ENCODE measurements at places on chromosomes 1 and 21. TPM values are rescaled to one million over a fixed set of nuclear protein-coding genes. Genes with fewer than 3 reads are reported as not detected.

DNA sequence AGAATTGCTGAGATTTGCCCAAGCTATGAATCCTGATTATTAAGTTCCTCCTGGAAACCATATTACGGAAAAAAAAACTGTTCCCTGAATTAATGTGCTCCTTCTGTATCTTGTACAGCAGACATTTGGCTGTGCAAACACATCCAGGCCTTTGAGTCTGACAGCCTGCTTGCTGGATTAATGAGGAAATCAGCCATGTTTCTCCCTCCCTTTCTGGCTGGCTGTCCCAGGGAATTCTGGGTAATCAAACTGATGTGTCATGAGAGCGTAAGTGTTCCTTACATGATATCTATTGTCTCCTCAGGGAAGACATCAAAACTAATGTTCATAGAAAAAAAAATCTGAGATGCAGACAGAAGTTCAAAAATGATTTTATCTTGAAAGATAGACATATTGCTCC, 18.8 kb downstream of the PGBD5 start:
- DNase-seq, result no peak

DNA sequence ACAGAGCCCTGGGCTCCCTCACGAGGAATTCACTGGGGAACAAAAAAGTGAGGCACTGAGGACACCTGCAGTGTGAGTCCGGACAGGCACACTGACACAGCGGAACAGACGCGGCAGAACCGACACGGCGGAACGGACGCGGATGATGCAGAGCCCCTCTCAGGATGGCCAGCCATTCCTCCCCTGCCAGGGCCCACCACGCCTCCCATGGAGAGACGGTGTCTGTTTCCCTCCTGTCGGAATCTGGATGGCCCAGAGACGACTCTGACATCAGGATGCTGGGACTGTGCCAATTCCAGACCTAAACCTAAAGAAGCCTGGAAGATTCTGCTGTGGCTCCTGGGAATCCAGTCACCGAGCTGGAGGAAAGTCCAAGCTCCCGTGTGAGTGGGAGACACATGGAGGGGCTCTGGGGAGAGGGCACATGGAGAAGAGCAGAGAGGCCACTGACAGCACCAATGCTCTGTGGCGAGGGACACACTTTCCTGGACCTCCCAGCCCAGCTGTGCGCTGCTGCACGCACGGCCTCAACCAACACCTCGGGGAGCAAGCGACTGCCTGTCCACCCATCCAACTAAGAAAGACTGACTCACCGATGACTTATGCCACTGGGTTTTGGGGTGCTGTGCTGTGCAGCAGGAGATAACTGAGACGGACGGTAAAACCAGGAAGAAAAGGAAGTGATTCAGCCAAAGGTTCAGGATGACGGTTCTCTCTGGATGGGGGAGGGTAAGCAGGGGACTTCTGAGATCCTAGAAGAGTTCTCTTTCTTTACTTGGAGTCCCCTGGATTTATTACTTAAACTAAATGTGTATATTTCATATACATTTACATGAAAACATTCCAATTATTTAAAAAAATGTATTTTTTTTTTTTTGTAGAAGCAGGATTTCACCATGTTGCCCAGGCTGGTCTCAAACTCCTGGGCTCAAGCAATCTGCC, 23.3 kb downstream of the ZBTB17 start:
- no peak for DNase-seq

- peak; percentile 93 for DNase-seq
These were observed 120.7 kb downstream of the CNIH3 start for GRCh38 chr1:224736619-224737352.

- no peak for DNase-seq
These were observed 189.8 kb upstream of the DPYD start for GRCh38 chr1:98110674-98111073.

- DNase-seq, result no peak
These were observed 31.6 kb upstream of the IL20 start for GRCh38 chr1:206833801-206834200.

DNA sequence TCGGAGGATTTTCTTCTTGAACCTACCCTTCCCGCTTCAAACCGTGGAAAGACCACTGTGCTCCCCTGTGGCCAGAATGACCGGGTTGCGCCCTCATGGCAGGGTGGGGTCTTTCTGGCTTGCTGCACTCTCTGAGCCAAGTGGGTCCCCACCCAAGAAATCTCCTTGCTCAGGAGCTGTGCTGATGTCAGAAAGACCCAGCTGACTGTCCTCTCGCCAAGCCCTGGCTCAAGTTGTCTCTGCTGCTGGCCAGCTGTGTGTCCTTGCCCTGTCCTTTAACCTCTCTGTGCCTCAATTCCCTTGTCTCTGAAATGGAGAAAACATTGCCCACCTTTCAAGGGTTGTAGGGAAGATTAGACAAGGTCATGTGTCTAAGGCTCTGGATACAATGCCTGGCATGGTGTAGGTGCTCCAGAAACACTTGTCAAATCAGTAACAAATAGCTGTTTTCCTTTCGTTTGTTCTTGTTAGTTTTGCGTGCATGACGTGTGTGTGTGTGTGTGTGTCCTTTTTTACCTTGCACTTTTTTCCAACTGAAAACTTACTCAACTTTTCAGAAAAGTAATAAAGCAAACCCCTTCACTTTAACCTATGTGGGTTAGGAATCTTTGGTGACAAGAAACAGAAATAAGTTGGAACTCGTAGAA, 41.1 kb upstream of the RPL11 start:
- no peak for DNase-seq

DNA sequence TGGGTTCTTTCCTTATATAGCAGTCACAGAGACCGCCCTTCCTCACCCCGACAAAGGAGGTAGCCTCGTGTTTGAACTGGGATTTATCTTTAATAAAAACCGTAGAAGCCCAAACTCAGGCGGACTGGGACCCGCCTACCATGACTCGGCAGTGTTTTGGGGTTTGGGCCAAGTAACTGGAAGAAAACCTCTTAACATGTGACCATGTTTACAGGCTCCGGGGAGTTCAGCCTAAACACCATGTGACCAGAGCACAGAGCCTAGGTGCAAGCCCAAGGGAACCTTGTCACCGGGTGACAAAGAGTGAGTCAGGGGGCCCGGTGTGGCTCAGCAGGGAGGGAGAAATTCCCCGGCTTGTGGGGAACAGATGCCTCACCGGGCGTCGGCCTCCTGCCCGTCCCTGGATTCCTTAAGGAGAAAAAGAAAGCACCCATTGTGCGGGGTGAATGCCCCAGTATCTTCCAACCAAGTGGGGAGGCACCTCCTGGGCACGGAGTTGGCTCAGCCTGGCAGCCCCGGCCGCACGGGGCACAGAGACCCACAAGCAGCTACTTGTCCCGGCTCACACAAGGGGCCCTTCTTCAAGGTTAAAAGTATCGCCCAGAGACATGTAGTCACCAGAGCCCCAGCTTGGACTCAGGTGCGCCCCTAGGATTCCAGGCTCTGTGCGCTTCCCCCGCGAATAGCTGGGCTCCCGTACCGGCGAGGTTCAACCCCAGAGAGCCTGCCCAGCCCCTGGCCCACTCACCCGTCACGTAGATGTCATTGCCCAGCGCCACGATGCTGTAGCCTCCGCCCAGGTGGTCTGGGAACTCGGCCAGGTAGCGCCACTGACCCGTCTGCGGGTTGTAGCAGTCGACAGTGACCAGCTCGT, 1.4 kb downstream of the KLHL21 start:
- DNase-seq, result no peak

- no peak for DNase-seq
These were observed 6.1 kb downstream of the CAPZA1 start for GRCh38 chr1:112625696-112626095.

The KIF26B gene
- 11.6 TPM for total RNA-seq

The TSACC gene
- total RNA-seq, result not detected

The RAB29 gene
- 12.5 TPM for total RNA-seq

DNA sequence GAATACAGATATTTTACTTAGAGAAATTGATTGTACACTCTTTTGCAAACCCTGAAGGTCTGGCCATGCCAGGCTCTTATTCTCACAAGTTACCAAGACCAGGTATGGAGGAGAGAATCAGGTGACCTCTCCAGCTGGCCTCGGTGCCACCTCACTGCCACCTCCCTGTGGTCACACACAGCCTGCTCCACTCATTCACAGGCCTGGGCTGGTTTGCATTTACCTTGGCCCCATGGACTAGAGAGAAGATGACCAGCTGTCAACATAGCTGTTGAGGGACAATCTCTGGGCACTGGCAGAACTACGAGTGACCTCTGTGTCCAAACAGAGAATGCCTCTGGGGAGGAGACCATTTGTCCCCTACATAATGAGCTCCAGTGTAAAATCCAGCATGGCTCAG, 291.2 kb upstream of the RUNX1 start:
- DNase-seq, result no peak

The BARHL2 gene
- total RNA-seq, result not detected

DNA sequence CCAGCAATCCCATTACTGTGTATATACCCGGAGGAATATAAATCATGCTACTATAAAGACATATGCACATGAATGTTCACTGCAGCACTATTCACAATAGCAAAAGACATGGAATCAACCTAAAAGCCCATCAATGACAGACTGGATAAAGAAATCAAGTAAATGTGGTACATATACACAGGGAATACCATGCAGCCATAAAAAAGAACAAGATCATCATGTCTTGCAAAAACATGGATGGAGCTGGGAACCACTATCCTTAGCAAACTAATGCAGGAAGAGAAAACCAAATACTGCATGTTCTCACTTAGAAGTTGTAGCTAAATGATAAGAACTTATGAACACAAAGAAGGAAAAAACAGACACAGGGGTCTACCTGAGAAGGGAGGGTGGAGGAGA, 6.4 kb upstream of the ANGPTL3 start:
- no peak for DNase-seq

DNA sequence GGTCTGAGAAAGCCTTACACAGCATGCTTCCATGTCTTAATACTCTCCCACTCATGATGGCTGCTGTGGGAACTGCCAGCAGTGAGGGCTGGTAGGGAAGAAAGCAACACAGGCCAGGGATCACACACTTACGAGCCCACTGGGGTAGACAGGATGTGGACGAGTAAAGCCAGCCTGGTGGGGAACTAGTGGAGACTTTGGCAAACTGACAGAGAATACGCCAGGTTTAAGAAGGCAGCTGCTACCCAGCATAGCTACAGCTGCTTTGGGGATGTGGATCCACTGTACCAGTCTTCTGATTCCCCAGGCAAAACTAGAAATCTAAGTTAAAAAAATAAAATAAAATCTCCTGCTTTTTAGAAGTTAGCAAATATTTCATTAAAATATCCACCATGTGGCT, 664.0 kb downstream of the SMYD3 start:
- DNase-seq, result no peak

GRCh38 chr1:34803770-34804169, 11.0 kb downstream of the GJA4 start:
- no peak for DNase-seq

DNA sequence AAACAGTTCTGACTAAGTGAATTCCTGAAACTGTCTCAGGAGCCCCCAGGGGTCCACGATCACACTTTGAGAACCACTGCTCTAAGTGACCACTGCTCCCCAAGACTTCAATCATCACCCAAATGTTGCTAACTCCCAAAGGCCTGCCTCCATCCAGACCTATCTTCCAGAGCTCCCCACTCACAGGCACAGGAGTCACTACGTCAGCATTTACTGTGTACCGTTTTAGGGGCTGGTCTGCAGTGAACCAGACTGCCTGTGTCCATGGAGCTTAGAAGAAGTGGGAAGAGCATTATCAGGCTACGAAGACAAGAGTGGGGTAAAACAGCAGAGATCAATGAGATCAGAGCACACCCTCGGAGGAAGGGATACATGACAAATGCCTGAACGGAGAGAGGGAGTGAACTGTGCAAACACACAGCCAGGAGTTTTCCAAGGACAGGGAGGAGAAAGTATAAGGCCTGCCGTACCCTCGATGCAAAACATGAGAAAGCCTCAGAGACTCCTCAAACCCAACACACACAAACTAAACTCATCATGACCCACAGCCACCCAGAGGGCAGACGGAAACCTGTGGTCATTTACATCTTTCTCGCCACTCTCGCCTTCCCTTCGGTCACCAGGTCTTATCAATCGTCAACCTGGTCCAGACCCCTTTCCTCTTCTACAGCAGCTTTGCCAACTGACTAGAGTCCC, 10.1 kb downstream of the GNB1 start:
- no peak for DNase-seq

DNA sequence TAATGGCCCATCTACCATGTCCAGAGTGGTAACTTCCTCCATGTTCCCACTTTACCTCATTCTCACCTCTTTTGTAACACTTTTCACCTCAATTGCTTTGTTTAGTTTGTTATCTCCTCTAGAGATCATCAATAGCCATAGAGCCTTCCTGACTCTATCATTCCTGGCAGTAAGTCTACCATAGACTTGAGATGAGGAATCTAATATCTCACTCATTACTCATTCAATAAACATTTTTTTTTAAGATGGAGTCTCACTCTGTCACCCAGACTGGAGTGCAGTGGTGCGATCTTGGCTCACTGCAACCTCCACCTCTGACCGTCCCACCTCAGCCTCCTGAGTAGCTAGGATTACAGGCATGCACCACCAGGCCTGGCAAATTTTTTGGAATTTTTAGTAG, 7.1 kb downstream of the NMNAT2 start:
- DNase-seq, result no peak

GRCh38 chr1:41898191-41898713, 20.5 kb downstream of the HIVEP3 start:
- no peak for DNase-seq

- no peak for DNase-seq
These were observed 36.6 kb downstream of the LUZP1 start for GRCh38 chr1:23132033-23132432.

- no peak for DNase-seq
These were observed 8.2 kb downstream of the IFFO2 start for GRCh38 chr1:18948048-18948912.

The LCE2C gene
- total RNA-seq, result not detected

The C1orf87 gene
- not detected for total RNA-seq

GRCh38 chr1:1164701-1165451, 8.8 kb upstream of the TTLL10 start:
- no peak for DNase-seq

- DNase-seq, result no peak
These were observed 250.0 kb upstream of the ADGRL2 start for GRCh38 chr1:81550753-81551152.

The OR2M3 gene
- total RNA-seq, result not detected

- no peak for DNase-seq
These were observed 27.8 kb downstream of the PLEKHA6 start for GRCh38 chr1:204331847-204332487.

GRCh38 chr21:19145682-19146293, 742.2 kb upstream of the TMPRSS15 start:
- no peak for DNase-seq

The LYPLAL1 gene
- 25.7 TPM for total RNA-seq

The TRAF3IP3 gene
- 62.6 TPM for total RNA-seq

DNA sequence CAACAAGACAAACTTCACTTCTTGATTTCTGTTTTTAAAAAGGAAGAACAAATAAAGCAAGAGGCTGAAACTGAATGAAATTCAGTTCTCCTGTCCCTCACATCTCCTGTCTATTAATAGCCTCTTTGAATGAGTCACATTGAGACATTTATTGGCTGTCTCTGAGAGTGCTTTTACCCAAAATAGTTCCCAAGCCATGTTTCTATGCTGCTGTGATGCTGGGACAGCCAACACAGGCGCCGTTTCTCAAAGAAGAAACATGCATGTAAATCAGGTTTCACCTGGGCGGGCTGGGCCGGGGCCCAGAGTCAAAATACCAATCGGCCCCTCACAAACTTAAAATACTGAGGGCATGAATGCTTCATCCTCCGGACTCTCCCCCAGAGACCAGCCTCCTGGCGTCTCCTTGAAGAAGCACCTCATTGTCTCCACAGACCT, 105.2 kb downstream of the EDEM3 start:
- peak; percentile 57 for DNase-seq

The ZNF648 gene
- total RNA-seq, result not detected

The FBXO28 gene
- total RNA-seq, result 20.5 TPM

- no peak for DNase-seq
These were observed 25.6 kb downstream of the MEF2D start for GRCh38 chr1:156474966-156475365.

- no peak for DNase-seq
These were observed 11.6 kb downstream of the PEF1 start for GRCh38 chr1:31633117-31633516.

Data from GM12878 (cell line).